Camera-type eye (tissue), 1 donor: ENCODE measurements at places on chromosomes 4 and X. TPM values are rescaled to one million over a fixed set of nuclear protein-coding genes. Genes with fewer than 3 reads are reported as not detected.

Gene CXCL3
- 1.5 TPM for total RNA-seq

Gene SHISA3
- 1.5 TPM for total RNA-seq

Gene PRR32
- total RNA-seq: 0.60 TPM

Gene TCEAL2
- total RNA-seq: 13.2 TPM

Gene MAGEB10
- not detected for total RNA-seq

Gene AFF2
- total RNA-seq: 63.7 TPM

Gene RS1
- total RNA-seq: 39.0 TPM

Gene SSX4
- not detected for total RNA-seq

Gene MAGEE2
- total RNA-seq: 1.5 TPM

Gene ARMCX6
- 38.4 TPM for total RNA-seq

Gene EDNRA
- total RNA-seq: 47.0 TPM

Gene NWD2
- 9.1 TPM for total RNA-seq

Gene PPP2R3B
- total RNA-seq: 23.1 TPM

Gene GPC4
- 22.0 TPM for total RNA-seq

Gene GPR50
- not detected for total RNA-seq

Gene DAPP1
- 3.1 TPM for total RNA-seq

Gene KLF8
- total RNA-seq: 11.3 TPM

Gene AASDH
- 35.7 TPM for total RNA-seq

Gene RHOXF2
- not detected for total RNA-seq

Gene UGT2A1
- total RNA-seq: not detected

Gene FGF5
- total RNA-seq: 0.16 TPM

Gene KCTD8
- total RNA-seq: 9.3 TPM

Gene ABCB7
- total RNA-seq: 86.8 TPM

Gene C1QTNF7
- 14.6 TPM for total RNA-seq

Gene INPP4B
- total RNA-seq: 23.2 TPM

Gene P2RY4
- 0.82 TPM for total RNA-seq

Gene MMRN1
- total RNA-seq: 23.6 TPM

Gene PPP2R2C
- total RNA-seq: 10.1 TPM

Gene GPAT3
- 2.7 TPM for total RNA-seq

Gene TEX13B
- total RNA-seq: not detected

Gene GAGE12G
- not detected for total RNA-seq

Gene BGN
- 106 TPM for total RNA-seq

Gene GRID2
- total RNA-seq: 19.8 TPM

Gene PNMA6A
- 11.5 TPM for total RNA-seq

Gene WNK3
- 22.2 TPM for total RNA-seq

Gene BTK
- total RNA-seq: 3.1 TPM

Gene CFAP299
- 4.3 TPM for total RNA-seq
